ENCODE measurements at places on chromosomes 5 and 9.

GRCh38 chr9:4515958-4516375, 25.7 kb downstream of the SLC1A1 start:
- DNase-seq, result no peak

- DNase-seq, result no peak
Observed at GRCh38 chr9:93644397-93645088, 68.2 kb downstream of the PHF2 start.

DNA sequence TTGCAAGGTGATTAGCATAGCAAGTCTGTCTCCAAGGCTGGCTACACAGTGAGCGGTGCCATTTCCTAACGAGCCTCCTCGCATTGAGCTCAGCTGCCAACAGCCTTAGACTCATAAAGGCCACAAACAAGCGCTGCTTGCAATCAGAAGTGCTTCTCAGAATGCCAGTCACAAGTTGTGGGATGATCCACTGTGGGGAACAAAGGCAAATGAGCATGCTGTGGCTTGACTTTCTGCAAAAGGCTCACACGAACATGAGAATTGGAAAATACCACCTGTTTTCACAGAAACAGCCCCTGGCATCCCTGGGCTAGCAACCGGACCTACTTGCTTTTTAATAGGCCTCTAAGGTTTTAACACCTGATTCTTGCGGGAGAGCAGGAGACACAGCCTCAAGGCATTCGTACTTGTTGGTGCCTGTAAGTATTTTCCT, 215.5 kb downstream of the FANCC start:
- DNase-seq, result no peak

GRCh38 chr5:116763987-116764866, 189.6 kb upstream of the SEMA6A start:
- DNase-seq, result no peak

DNA sequence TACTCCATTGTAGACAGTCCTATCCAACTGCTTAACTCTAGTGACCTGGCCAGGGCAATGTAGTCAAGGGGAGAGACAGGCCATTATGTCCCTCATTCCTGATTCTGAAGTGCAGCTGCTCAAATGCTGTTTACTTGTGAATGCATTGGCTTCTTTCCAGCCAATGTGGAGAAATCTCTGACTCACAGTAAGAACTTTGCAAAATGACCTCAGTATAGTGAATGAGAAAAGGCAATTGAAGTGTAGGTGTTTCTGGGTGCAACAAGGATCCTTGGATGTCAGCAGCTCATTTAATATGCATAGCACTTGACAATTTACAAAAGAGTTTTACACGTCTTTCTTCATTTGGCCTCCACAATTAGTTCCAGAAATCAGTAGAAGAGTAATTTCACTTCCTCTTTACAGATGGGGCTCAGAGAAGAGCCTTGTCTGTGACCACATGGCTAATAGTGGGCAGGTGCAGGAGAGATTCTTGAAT, 367.2 kb downstream of the OSTF1 start:
- no peak for DNase-seq

GRCh38 chr5:18798058-18798457, 1163.8 kb downstream of the TAF11L14 start:
- DNase-seq, result no peak
